ENCODE measurements at places on chromosomes 13 and 19. TPM values are rescaled to one million over a fixed set of nuclear protein-coding genes. Genes with fewer than 3 reads are reported as not detected.

- peak; percentile 74 for DNase-seq
Observed at GRCh38 chr13:89883893-89884448, 1463.5 kb upstream of the MIR17HG start.

DNA sequence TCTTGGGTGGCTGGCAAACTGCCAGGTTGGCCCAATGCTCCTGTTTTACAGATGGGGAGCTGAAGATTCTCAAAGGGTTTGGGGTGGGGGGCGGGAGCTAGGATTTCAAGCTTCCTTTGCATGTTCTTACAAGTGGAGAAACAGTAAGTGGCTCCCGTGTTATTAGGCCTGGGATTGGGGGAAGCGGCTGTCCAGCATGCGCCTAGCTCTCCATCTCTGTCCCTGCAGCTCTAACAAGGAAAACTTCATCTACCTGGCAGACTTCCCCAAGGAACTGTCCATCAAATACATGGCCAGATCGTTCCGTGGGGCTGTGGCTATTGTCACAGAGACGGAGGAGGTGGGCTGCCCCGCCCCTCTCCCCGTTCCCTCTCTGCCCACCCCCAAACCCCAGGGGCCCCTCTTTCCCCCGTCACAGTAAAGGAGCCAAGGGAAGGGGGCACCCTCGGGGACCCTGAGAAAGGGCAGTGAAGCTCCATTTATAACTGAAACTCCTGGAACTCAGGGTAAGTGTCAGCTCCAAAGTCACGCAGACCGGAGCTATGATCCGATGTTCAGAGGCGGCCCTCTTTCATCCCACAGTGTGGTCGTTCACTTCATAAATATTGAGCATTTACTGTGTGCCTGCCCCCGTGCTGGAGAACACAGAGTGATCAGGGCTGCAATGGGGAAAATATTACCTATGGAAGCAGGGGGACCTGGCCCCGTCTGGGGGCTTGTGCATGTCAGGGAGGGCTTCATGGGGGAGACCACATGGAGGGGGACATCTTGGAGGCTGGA lies 14.9 kb upstream of the PSMD8 start:
- no peak for DNase-seq

- no peak for DNase-seq
Observed at GRCh38 chr13:29924482-29925350, 74.3 kb upstream of the UBL3 start.

- no peak for DNase-seq
Observed at GRCh38 chr19:51076631-51077213, 6.0 kb downstream of the KLK14 start.

GRCh38 chr19:48651683-48652048 lies 5.7 kb upstream of the CA11 start:
- DNase-seq: no peak

GRCh38 chr13:73672492-73672891 lies 461.7 kb downstream of the KLF12 start:
- no peak for DNase-seq

GRCh38 chr13:48448959-48449614 lies 36.2 kb upstream of the LPAR6 start:
- DNase-seq: no peak

GRCh38 chr13:40136896-40137295 lies 481.4 kb downstream of the COG6 start:
- no peak for DNase-seq

DNA sequence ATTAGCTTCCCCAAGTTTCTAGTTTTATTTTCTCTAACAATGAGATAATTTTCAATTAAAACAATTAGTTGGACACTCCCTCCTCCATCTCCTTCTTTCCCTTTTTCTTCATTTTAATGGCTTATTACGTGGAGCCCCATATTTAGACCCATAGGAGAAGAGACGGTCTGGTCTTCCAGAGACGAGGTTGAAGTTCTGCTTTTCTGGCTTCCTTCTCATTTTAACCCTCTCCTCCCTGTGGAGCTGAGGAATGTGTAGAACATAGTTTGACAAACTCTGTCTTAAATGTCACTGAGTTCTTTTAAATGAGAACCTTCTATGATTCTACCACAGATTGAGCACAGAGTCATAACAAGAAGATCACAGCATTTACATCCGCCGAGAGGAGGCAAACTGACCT lies 86.8 kb downstream of the EDNRB start:
- no peak for DNase-seq

DNA sequence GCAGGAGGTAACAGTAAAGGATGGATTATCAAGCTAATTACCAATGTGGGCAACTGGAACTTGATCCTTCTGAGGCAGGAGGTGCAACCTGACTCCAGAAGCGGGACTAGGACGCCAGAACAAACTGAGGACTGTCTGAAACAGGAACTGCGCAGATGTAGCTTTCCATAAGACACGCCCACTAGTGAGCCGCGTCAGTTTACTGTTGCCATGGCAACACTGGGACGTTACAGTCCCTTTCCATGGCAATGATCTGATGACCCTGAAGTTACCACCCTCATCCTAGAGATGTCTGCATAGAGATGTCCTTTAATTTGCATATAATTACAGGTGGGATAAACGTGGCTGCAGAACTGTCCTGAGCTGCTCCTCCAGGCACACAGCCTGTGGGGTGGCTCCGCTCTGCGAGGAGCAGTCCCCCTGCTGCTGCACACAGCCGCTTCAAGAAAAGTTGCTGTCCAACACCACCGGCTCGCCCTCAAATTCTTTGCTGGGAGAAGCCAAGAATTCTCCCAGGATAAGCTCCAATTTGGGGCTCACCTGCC lies 816.6 kb downstream of the UQCRFS1 start:
- DNase-seq: no peak

DNA sequence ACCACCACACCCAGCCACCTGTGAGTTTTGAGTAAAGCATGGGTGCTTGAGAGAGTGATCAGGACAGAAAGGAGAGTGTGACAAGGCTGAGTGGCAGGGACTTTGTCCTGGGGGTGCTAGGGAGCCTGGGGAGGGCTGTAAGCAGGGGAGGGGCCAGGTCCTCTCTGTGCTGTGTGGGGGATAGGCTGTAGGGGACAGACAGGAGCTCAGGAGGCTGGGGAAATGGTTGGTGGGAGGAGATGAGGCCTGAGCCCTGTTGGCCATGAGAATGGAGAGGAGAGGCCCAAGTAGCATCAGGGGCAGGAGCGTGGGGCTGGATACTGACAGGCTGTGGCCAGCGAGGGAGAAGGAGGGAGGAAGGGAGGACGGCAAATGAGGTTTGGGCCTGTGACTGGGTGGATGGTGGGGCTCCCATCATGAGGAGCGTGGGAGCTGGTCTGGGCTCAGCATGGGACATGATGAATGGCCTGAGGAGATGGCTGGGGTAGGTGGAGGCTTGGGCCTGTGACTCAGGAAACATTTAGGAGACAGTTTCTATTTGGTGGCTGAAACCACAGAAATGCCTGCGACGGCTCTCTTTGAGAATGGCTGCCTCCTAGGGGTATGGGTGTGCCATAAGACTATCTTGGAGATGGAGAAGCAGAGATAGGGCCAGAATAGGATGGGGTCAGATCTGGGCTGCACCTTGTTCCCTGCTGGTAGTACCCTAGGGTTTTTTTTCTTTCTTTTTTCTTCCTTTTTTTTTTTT lies 25.0 kb downstream of the GRIN2D start:
- DNase-seq: no peak

GRCh38 chr13:46894568-46894967 lies 2.3 kb downstream of the HTR2A start:
- DNase-seq: no peak

GRCh38 chr13:67377919-67378318 lies 147.8 kb upstream of the PCDH9 start:
- DNase-seq: no peak

The TEX101 gene
- not detected for total RNA-seq

The JUNB gene
- total RNA-seq: 376 TPM

The SOX1 gene
- not detected for total RNA-seq

The ZNF709 gene
- 11.2 TPM for total RNA-seq

The CYP2A6 gene
- total RNA-seq: 2.9 TPM

The SYDE1 gene
- 11.5 TPM for total RNA-seq
